Mammary microvascular endothelial cell (primary cell): ENCODE measurements at places on chromosomes 3 and 15. TPM values are rescaled to one million over a fixed set of nuclear protein-coding genes. Genes with fewer than 3 reads are reported as not detected.

SERPINI2 gene
- not detected in 2 replicates for total RNA-seq

LNP1 gene
- 0.69 and 1.2 TPM in 2 replicates for total RNA-seq

MIX23 gene
- total RNA-seq: 33.9 and 36.0 TPM in 2 replicates

SEC62 gene
- total RNA-seq: 17.3 and 23.4 TPM in 2 replicates

GRAMD1C gene
- total RNA-seq: 18.3 and 20.1 TPM in 2 replicates

DIS3L gene
- total RNA-seq: 18.7 and 19.7 TPM in 2 replicates

FOXB1 gene
- not detected in 2 replicates for total RNA-seq

PRTG gene
- total RNA-seq: 8.0 and 8.5 TPM in 2 replicates

PPP1R14D gene
- not detected in 2 replicates for total RNA-seq

KLHL40 gene
- not detected in 2 replicates for total RNA-seq

XXYLT1 gene
- 42.4 and 51.2 TPM in 2 replicates for total RNA-seq

PLA2G4E gene
- total RNA-seq: not detected in 2 replicates

CPA3 gene
- total RNA-seq: 0.33 and 2.3 TPM in 2 replicates

SERPINI1 gene
- total RNA-seq: 0.40 and 1.4 TPM in 2 replicates

IQCH gene
- 1.1 and 1.7 TPM in 2 replicates for total RNA-seq

SRGAP3 gene
- total RNA-seq: 0.07 and 0.10 TPM in 2 replicates

MAPKAPK3 gene
- 23.4 and 33.9 TPM in 2 replicates for total RNA-seq

SPESP1 gene
- total RNA-seq: 4.3 and 5.6 TPM in 2 replicates

STOML1 gene
- total RNA-seq: 13.9 and 18.3 TPM in 2 replicates

MAP1A gene
- total RNA-seq: 0.67 and 0.84 TPM in 2 replicates

APH1B gene
- total RNA-seq: 12.6 and 20.3 TPM in 2 replicates
